ENCODE measurements at places on chromosomes 2 and 18.

DNA sequence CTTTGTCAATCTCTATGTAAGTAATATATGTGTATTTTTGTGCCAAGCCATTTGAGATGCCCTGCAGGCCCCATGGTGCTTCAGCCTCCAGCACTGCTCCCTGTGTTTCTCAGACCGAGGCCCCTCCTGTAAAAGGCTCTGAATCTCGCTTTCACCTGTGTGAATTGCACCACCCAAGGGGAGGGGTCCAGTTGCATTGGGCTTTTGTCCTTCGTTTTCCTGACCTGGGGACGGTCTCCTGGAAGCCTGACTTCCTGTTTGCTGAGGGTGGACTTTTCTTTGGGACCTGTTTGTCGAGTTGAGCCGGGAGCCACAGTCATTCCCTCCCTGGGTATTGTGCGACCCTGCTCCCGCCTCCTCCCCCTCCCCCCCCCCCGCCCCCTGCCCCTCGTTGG lies 48.9 kb downstream of the AGAP1 start:
- no peak for DNase-seq

DNA sequence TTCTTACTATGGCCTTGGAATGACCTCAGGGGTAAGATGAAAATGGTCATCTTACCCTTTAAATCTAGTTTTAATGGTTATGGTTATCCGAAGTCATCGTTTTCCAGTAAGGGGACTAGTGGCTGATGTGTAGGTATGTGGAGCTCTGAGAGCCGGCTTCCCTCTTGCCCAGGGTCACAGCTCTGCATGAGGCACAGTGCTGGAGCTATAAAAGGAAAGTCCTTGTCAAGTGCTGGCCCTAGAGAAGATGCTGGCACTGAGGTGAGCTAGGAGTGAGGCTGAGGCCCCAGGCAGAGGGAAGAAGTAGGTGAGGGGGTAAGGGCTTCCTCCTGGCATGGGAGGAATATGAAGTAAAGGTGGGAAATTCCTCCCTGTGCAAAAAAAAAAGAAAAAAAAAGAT lies 35.0 kb downstream of the SMARCAL1 start:
- DNase-seq: no peak

DNA sequence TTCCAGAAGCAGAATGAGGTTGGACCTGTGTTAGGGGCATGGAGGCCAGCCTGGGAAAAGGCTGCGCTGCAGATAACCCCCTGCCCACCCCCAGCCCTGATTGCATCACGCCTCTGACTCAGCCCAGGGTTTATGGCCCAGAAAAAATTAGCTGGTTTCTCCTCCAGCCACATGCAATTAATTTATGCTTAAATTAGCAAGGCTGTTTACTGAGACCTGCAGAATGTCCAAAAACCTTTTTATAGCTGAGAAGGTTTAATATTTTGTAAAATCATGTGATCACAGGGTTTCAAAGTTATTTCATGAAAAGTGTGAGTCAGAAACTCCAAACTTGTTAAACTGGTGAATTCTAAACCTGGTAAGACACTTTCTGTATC lies 123.1 kb upstream of the HDAC4 start:
- DNase-seq: no peak

- DNase-seq: no peak
Observed at GRCh38 chr2:60899230-60899891, 18.0 kb downstream of the REL start.

GRCh38 chr2:120219291-120219690 lies 3.9 kb downstream of the TMEM185B start:
- no peak for DNase-seq

- DNase-seq: no peak
Observed at GRCh38 chr2:72980535-72981217, 63.4 kb downstream of the EMX1 start.

GRCh38 chr2:200159357-200159707 lies 147.2 kb upstream of the SPATS2L start:
- DNase-seq: no peak

DNA sequence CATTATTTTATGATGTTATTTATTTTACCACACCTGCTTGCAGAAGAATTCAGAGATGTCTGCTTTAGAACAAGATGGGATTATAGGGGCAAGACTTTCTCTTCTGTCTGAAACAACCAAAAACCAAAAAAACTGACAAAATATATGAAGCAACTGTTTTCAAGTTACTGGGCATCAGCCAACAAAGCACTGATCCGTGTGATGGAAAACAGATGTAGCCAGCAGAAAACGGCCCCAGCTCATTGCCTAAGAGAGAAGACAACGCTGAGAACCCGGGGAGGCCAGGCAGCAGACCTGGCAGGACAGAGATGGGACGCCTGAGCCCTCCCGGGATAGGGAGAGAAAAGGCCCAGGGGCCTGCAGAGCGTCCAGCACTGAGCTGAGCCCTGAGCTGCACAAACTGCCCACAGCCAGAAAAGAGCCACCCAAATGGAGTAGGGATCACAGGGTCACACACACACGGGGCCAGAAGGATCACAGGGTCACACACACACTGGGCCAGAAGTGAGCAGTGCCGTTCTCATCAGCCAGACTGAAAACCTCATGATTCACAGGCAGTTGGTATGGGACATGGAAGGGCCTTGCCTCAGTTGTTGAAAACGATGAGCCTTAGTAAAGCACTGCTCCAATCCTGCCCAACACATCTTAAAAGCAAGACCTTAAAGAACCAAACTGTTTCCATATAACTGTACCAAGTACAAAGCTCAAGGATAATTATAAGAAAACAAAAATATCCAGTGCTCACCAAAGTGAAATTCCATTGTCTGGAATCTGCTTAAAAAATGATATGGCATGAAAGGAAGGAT lies 12.1 kb downstream of the PXDN start:
- no peak for DNase-seq

GRCh38 chr2:98433363-98433964 lies 11.2 kb upstream of the INPP4A start:
- no peak for DNase-seq

GRCh38 chr2:119730671-119731177 lies 29.0 kb upstream of the PTPN4 start:
- DNase-seq: no peak

DNA sequence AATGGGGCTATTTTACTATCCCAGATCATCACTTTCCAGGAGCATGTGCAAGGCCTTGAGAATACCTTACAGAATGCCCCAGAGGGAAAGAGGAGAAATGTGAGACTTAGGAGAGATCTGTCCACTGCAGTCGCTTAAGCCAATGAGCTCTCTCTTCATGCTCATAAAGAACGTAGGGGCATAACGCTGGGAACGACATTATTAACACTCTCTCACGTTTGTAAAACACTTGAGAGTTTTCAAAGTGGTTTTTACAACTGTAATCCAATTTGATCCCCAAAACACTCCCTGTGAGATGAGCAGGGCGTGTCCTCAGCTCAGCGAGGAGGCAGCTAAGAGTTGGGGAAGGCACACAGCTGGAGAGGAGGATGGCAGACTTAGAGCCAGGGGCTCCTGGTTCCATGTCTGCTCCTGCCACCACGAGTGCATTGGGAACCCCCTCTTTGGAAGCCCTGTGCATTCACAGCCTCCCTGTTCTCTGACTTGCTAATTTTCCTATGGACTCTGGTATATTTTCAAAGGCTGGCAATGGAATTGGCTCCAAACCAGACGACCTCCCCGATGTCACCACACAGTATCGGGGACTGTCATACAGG lies 97.4 kb downstream of the PLB1 start:
- no peak for DNase-seq

- DNase-seq: no peak
Observed at GRCh38 chr2:217475101-217475500, 527.7 kb downstream of the TNS1 start.

DNA sequence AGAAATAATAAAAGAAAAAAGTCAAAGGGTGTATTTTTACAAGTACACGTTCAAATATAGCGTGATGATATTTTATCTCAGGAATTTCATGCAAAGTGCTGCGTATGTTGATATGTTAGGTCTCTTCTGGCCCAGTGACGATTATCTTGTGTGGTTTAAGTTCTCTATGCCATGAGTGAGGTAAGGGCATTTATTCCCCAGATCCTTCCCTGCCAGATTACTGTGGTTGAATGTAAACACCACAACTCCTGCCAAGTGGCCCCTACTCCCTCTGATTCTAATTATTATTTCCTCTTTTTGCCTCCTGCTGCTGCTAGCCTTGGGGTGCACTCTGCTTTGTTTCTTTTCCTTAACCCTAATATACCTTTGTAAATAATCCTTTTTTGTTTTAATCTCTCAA lies 12.2 kb downstream of the SCN2A start:
- DNase-seq: no peak

GRCh38 chr2:23050388-23050787 lies 334.6 kb upstream of the KLHL29 start:
- DNase-seq: no peak

DNA sequence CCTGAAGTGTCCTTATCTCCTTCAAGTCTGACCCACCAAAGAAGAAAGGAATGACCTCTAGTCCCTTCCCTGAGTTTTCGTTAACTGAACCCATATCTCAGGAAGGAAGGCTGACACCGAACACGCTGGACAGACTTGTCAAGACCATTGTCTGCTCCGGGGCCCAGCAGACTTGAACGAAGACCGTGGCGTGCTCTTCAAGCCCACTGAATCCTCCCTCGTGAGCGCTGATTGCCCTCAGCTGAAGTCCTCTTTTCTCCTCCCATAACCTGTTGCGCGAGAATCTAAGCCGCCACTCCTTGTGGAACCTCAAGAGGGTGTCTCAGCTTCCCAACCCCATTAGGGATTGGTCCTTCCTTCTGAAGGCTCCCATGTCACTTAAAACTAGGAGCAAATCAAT lies 634 bp upstream of the CNDP1 start:
- no peak for DNase-seq

GRCh38 chr18:57436191-57436964 lies 1.2 kb downstream of the ONECUT2 start:
- no peak for DNase-seq

- DNase-seq: no peak
Observed at GRCh38 chr2:11796190-11797171, 50.0 kb downstream of the LPIN1 start.

DNA sequence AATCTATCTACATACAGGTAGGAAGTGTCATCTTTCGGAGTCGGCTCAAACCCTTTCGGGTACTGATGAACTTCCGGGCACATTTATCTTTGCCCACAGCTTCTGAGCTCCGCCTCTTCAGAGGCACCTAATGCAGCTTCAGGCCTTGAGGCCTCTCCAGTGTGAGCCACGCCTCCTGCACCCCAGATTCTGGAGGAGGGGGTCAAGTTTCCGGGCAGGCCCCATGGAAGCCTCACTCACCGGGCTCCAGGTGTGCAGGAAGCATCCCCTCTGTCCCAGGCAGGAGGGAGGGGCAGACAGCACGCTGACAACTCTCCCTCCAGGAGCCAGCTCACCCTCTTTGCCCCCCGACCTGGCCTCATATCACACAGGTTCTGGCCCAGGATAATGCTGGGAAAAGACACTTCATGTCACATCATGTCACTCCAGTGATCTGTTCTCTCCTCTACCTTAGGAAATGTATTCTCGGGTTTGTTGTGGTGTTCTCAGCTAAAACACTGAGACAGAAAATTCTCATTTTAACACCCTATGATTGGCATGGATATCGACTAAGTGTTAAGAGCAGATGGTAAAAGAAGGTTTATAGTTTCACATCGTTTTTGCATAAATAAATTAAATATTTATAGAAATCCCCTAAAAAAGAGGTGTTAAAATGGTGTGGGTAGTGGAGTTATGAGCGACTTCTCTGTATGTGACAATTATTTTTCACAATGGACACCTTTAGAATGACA lies 46.2 kb upstream of the COPS8 start:
- DNase-seq: no peak

- peak; percentile 80 for DNase-seq
Observed at GRCh38 chr18:51537487-51537886, 340.0 kb upstream of the MEX3C start.

DNA sequence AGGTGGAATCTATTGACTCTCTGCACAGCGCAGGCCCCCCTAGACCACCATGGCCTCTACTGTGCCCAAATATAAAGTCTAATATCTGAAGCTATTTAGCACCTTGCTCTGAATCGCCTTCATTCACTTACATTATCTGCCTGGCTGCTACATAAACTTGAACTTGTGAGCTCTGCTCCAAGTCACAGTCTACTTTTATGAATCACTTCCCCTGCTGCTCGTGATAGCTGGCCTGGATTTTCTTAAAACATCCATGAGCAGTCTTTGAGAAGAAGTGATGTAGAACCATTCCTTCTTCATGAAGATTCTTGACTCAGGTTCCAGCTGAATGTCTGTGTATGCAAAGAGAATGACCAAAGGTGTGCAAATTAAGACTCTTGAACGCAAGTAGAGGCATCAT lies 359.5 kb downstream of the RND3 start:
- DNase-seq: no peak

- no peak for DNase-seq
Observed at GRCh38 chr2:98507891-98508708, 63.4 kb downstream of the INPP4A start.

GRCh38 chr2:18599509-18600254 lies 10.3 kb upstream of the NT5C1B start:
- no peak for DNase-seq

- no peak for DNase-seq
Observed at GRCh38 chr2:118689456-118689855, 158.0 kb downstream of the EN1 start.

- no peak for DNase-seq
Observed at GRCh38 chr2:21131861-21132260, 8.1 kb downstream of the TDRD15 start.

DNA sequence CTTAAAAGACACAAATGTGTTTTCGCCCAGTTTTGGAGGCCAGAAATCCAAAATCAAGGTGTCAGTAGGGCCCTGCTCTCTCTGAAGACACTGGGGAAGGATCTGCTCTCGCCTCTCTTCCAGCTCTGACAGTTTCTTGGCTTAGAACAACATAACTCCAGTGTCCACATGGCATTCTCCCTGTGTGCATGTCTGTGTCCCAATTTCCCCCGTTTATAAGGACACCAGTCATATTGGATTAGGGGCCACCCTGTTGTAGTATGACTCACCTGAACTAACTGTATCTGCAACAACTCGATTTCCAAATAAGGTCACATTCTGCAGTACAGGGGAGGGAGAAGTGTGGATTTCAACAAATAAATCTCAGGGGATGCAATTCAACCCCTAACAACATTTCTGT lies 263.2 kb downstream of the SS18 start:
- DNase-seq: no peak

DNA sequence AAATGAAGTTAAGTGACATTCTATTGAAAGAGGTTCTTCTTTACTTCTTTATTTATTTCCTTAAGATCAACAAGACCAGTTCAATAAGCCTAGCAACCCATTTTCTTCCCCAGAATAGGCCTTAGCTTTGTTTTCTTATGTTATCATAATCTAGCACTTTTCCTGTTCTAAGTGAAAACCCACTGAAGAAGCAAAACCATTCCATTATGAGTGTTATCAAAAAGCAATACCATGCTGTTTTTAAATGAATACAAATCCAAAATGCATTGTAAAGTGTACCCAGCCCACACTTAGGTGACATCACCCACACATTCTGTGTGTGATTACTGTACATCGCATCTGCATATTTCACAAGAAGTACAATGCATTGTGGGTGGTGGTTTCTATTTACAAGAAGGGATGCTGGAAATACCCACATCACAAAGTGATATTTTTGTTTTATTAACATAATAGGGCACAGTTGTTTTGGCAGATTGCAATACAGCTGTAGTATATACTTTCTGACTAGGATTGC lies 679.5 kb downstream of the KCNJ3 start:
- DNase-seq: no peak
